ENCODE measurements at places on chromosomes 7 and 10. TPM values are rescaled to one million over a fixed set of nuclear protein-coding genes. Genes with fewer than 3 reads are reported as not detected.

Gene FOXI2
- 0.09 TPM for total RNA-seq

DNA sequence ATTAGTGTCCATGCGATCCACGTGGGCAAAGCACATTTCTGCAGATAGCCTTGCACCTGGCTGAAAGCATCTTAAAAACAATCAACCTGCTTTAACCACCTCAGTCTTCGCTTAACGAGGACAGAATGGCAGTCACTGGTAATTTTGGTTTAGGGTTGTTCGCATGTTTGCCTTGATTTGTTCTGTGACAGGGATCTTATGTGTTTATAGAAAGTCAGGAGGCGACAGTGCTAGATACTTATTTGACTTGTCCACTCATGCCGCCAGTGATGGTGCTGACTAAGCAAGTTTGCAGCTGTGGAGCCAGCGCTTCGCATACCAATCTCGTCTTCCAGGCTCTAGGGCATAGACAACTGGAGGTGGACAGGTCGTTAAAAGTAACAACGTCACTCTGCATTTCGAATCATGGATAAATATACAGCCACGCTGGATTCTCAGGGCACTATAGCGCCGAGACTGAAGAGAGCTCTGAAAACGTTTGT is 1.2 kb upstream of the TMEM243 start:
- DNase-seq, result peak; percentile 66

Gene ELN
- 142 TPM for total RNA-seq

DNA sequence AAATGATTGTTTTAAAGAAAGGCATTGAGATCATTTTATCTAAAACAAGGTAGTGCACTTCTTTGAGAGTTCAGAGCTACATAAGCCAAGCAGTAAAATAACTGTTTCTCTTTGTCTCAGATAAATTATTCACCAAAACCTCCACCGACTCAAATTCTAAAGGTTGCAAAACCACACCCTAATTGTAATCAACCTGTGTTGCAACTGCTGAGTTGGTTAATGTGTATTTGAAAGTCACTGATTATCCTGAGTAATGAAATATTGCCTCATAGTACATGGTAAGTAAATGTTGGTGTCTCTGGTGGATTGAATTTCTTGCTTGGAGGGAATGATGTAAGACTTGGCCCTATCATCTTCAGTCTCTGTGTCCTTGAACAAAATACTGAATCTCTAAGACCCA is 35.9 kb upstream of the CYP2C9 start:
- DNase-seq, result no peak

Gene WEE2
- 0.09 TPM for total RNA-seq

GRCh38 chr10:101843032-101844021 is at the start of gene KCNIP2:
Gene KCNIP2, minus strand, starts transcription at chr10:101843800. Its CDS starts 232 bp downstream, at chr10:101843568.
- no peak for DNase-seq

Gene JMJD1C
- total RNA-seq, result 104 TPM

GRCh38 chr7:130844811-130845580 is 111.0 kb upstream of the KLF14 start:
- DNase-seq, result no peak

- DNase-seq, result no peak
Measured at GRCh38 chr7:116630357-116630756, 41.6 kb upstream of the MET start.

DNA sequence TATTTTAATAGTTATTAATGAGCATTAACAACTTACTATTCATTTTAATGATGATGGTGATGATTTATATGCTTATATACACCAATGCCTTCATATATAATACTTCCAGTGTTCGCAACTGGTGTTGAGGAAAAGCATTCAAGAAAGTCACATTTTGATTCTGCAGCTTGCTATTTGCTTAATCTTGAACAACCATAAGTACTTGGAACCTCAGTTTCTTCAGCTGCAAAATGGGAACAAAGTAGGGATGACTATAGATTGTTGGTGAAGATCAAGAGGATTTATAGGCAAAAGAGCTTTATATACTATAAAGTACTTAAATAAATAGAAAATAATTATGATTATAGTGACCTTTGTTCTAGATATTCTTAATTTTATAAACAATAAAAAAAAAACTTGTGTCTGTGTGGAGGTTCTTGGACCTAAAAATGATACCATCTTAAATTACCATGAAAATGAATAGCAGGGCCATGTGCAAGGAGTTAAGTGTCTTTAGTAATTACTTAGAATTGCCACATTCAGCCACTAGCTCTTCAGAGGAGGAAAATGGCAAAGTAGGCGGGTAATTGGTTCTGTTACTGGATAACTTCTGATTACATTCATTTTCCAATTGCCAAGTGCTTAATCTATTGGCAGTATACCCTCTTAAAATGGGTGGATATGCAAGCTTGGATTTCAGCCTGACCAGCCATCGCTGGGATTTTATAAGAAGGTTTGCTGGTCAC is 4.5 kb downstream of the ARID5B start:
- no peak for DNase-seq

Gene CACNA2D1
- total RNA-seq, result 73.7 TPM

Gene MTURN
- 65.8 TPM for total RNA-seq

Gene SUGCT
- total RNA-seq, result 6.1 TPM

DNA sequence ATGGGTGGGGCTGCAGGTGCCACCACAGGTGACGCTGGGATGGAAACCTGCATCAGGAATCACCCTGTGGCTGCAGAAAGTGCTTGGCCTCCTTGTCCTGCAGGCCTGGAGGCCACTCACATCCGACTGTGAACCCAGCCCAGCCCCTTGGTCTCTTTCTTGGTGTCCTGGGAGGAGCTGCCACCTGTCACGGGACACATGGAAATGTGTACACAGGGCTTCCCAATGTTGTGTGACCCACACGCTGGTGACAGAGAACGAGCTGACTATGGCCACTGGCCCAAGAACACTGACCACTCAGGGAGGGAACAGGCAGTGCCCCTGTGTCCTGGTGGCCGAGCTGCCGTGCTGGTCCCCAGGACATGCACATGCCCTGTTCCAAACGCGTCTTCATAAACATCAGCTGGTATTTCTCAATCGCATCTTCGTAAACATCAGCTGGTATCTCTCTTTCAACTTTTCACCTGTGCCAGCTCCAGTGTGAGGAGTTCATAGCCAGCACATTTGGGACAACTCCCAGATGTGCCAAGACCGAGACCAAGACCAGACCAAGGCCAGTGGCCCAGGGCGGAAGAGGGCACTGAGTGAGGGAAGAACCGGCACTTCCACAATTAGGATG is 57.9 kb upstream of the INPP5A start:
- no peak for DNase-seq

- DNase-seq, result no peak
Measured at GRCh38 chr10:9076066-9076465, 1021.6 kb downstream of the GATA3 start.

DNA sequence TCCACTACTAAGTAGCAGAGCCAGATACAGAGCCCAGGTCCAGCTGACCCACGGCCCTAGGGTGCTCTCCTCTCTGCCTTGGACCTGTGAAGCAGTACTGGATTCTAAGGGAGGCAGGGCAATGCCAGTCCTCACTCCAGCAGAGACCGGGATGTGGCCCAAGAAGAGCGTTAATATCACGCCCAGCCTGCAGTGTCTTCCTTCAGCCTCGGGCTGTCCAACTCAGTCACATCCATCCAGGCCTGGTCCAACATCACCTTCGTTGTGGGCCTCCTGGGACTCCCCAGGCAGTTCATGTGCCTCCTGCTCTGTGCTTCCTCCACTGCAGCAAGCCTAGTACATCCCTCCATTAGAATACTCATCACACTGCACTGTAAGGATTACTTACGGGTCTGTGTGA is 114.5 kb downstream of the GRID1 start:
- DNase-seq, result no peak

GRCh38 chr10:30359373-30360206 is 10.5 kb upstream of the MTPAP start:
- peak; percentile 49 for DNase-seq

Gene PNLIPRP1
- not detected for total RNA-seq

Gene ITGA8
- 8.4 TPM for total RNA-seq

- peak; percentile 59 for DNase-seq
Measured at GRCh38 chr10:129792141-129792540, 171.9 kb downstream of the EBF3 start.

DNA sequence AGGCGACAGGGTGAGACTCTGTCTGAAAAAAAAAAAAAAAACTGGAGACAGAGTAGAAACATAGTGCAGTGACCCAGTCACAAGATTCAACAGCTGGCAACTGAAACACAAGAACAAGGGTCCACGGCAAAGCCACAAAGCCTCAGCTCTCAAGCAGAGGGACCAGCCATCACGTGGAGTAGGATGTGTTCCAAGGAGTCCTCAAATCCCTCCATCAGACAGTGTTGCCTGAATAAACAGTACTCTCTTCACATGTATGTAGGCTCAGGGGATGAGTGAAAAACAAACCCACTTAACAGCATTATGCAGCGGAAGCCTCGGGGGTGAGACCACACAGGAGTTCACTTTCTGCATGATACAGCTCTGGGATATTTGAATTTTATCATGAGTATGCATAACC is 62.0 kb downstream of the SLIT1 start:
- peak; percentile 15 for DNase-seq

Gene MEPCE
- total RNA-seq, result 23.5 TPM

Gene ANKRD30A
- total RNA-seq, result not detected
